ENCODE measurements at places on chromosomes 5 and 9.

GRCh38 chr9:75200892-75201470 lies 112.7 kb downstream of the OSTF1 start:
- peak; percentile 28 for DNase-seq

- DNase-seq = no peak
These were observed 12.0 kb downstream of the URM1 start for GRCh38 chr9:128383007-128383753.

DNA sequence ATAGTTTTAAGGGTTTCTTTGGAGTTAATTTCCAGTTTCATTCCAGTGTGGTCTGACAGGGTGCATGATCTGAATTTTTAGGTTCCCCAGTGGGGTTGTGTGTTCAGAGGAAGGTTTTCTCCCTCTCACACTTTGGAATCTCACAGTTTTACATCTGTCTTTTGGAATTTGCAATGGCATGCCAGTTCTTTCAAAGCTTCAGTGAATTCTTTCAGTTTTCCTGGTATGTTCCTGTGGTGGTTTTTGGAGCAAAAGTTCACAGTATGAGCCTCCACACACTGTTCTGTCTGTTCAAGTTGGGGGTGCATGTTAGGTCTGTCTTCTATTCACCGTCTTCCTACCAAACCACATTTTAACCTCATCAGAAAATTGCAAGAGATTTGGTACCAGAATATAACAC lies 624.2 kb downstream of the KCTD16 start:
- no peak for DNase-seq

DNA sequence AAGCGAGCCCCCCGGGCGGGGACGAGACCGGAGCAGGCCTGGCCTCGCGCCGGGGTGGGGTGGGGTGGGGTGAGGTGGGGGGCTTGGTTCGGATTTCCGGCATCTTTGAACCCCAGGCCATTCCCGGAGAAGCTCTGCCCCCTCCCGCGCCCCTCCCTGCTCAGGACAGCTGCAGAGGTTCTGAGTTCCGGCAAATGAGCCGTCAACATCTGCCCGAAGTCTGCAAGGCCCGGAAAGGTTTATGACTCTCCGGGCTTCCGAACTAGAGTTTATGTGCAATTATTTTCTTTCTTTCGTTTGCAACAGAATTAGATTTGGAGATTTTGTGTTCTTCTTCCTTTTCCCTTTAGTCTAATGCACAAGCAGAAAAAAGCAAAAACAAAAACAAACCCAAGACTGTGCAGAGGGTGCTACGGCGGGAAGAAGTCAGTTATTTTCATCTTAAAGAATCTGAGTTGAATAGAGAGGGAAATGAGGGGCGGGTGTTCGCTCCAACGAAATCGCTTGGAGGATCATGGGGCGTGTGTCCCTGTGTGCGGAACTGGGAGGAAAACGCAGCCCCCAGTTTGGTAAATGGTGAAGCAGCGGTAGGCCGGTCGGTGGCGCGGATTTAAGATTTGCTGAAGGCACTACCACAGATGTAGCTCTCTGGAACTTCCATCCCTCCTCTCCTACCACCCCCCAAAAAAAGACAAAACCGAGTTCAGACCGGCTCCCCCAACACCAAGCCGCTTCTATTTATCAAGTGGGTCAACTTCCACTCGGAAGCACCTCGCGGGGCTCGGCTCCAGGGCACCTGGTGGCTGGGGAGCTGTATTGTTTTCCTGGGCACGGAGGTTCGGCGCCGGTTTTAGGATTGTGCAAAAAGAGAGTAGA lies 4.8 kb downstream of the LHX2 start:
- peak; percentile 61 for DNase-seq

DNA sequence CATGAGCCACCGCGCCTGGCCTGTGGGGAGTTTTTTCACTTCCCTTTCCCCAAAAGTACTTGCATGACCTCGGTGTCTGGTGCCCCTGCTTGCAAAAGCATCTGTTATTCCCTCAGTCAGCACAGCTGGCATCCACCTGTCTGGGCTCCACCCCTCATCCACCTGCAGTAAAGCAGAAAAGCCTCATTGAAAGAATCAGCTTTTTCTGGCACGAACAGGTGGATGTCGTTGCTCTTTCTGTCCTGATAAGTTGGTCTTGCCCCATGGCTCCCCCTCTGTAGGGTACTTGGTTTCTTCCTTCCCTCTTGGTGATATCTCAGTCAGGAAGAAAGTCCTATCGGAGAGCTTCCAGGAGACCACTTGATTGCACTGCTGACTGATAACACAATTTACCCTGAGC lies 37.4 kb downstream of the WWC1 start:
- DNase-seq = no peak

Measured in B cell (primary cell).